ENCODE measurements at places on chromosomes 5 and 9.

DNA sequence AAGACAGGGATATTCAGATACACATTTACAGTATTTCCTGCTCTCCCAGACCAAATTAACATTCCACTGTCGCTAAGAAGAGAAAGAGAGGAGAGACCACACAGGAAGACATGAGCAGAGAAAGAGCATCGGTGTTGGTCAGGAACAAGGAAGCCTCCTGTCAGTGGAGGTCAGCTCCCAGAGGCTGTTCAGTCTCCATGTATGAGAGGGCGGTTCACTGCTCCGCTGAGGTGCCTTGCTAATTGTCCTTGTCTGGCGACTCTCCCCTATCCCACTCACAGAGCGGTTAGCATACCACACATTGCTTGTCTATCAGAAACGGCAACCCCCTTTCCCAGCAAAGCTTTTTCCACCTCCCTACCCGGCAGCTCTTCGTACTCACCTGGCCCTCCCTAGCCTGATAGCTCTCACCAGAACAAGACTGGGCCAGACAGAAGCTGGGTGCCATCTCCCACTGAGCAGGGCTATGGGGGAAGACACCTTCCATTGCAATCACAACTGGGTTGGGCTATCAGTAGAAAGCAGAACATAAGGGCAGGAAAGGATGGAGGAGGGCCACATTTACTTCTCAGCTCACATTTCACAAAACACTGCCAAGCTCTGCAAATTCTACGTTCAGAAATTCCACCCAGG lies 58.6 kb upstream of the LMNB1 start:
- DNase-seq: no peak

DNA sequence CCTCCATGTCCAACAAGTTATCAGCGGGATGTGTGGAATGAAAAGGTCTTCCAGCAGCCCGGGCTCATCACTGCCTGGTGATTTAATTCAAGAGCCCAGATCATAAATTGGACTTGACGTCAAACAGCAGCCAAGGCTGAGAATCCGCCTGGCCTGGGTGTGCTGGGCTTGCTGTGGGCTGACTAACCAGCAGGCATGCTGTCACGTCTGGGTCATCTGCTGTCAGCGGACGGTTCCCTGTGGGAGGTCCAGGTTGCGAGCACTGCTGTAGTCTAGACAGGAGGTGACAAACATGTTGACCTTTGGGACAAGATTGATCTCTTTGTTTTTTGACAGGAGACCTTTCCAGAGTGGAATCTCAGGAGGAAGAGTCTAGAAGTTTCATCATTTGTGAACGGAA lies 289.7 kb downstream of the OSTF1 start:
- DNase-seq: no peak

DNA sequence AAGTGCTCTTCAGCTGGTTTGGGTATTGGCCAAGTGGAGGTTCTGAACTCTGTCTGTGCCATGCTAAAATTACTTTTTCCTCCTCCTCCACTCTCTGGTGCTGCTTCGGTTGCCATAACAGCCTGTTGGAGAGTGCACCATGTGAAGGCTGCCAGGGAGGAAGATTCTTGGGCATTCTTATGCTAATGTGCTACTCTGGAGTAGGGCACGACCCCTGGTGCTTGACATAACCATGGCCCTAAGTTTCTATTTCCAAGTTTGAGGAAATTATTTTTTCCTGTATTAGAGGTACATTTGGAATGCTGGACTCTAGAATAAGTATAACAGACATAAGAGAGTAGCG lies 111.6 kb downstream of the ARHGAP26 start:
- DNase-seq: no peak

GRCh38 chr9:122456123-122456522 lies 21.6 kb downstream of the OR1J1 start:
- no peak for DNase-seq

DNA sequence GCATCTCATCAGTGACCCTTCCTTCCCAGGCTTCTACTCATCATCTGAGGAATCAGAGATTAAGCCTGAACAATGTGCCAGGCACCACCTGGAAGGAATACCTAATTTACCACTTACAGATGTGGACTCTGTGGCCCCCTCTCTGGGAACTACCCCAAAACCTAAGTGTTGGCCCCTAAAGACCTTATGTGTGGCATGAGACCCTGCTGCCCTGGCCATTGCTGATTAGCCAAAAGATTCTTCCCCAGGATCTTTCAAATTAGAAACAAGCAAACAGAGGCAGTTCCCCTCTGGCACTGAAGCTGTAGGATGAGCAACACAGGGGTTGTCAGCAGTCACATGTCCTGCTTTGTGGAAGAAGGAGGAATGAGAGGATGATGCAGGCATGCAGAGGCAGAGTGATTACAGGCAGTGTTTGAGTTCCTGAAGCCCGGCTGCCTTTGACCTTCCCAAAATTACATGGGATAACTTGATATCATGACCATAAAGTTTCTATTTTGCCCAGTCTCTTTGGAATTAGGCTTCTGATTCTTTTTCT lies 10.6 kb downstream of the SPINK4 start:
- no peak for DNase-seq

DNA sequence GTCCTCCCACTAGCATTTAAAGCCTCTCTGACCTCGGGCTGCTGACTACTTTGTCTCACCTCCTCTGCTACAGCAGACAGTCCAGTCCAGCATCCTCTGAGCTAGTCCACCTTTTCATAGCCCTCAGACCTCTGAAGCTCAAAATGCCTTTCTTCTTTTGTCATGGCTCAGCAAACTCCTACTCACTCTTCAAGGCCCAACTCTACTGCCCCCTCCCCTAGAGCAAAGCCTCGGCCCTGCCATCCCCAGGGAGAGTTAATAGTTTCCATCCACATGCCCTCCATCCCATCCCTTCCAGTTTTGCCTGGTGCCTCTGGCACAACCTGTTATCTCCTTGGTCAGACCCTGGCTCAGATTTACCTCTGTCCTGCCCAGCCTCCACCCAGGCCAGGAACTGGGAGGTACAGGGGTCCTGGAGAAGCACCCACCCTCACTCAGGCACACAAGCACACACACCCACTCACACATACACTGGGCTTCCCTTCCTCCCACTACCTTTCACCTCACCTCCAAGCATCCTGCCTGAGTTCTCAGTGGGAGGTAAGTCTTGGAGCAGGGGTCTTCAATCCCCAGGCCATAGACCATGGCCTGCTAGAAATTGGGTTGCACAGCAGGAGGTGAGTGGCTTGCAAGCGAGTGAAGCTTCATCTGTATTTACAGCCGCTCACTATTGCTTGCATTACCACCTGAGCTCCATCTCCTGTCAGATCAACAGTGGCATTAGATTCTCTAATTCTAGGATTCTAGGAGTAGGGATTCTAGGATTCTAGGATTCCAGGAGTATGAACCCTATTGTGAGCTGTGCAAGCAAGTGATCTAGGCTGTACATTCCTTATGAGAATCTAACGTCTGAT lies 18.1 kb downstream of the PDLIM4 start:
- DNase-seq: no peak

- DNase-seq: no peak
Measured at GRCh38 chr5:89081360-89081759, 198.4 kb upstream of the MEF2C start.

DNA sequence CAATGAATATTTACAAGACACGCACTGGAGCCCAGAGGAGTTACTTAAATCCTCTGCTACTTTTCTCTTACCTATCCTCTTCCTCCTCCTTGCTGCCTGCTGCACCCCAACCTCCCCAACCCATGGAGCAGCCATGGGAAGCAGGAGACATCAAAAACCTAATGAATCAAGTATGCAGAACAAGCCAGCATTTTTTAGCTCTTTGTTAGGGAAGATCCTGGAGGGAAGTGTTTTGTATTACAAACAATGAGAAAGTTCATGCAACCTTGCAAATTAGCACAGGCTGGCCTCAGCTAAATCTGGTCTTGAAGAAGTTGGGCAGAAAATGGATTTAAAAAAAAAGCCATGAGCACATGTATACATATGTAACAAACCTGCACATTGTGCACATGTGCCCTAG lies 498.8 kb downstream of the KIF4B start:
- DNase-seq: no peak

GRCh38 chr5:63553073-63553472 lies 409.2 kb downstream of the HTR1A start:
- no peak for DNase-seq

GRCh38 chr5:10329820-10330481 lies 22.2 kb upstream of the CMBL start:
- DNase-seq: peak; percentile 53

DNA sequence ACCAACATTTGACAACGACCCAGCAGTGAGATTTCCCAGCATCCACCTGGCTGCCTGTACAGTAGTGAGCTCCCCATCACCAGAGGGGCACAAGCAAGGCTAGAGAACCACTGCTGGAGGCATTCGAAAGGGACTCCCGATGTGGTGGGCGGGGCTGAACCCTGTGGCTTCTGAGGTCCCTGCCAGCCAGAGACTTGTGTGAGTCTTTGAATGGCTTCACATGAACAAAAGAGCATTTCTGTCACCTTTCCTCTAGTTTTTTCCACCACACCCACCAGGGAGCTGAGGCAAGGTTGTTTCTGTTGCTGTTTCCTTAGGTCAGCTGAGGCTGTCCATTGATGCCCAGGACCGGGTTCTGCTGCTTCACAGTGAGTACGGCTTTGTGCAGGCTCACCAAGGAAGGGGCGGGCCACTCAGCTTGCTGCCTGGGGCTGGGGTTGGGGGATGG lies 15.7 kb downstream of the RGS3 start:
- no peak for DNase-seq

DNA sequence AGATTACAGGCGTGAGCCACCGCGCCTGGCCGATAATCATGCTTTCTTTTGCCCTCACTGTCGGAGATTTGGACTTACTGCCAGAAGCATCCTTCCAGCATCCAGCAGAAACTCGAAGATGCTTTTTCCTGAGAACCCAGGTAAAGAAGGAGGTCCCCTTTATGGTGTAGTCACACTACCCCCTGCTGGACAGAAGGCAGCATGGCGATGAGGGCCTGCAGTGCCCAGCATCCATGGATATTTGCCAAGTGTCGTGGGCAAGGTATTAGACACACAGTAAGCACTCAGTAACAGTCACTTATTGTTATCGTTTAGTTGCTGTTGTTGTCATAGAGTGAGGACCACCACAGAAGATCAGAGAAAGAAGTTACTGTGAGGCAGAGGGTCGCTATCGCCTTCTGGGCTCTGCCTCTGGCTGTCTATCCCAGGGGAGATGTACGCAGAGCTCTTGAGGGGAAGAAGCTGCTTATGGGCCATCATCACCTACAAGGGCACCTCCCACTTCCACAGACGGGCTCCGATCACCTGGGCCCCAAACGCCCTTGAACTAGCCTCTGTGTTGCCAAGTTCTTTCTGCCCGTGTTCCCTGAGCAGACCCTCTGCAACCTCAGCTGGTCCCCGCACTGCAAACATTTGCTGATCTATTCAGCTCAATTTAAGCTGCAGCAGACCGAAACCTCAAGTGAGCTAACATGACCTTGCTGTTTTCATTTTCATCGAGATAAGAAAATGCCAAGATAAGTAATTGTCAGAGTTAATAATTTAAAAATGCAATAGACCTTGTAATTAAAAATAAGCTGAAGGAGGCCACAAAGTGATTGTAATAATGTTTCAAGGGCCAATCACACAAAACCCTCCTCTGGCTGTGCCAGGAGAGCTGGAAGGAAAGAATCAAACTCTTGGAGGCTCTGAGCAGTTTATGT lies 23.9 kb downstream of the C5orf15 start:
- no peak for DNase-seq

DNA sequence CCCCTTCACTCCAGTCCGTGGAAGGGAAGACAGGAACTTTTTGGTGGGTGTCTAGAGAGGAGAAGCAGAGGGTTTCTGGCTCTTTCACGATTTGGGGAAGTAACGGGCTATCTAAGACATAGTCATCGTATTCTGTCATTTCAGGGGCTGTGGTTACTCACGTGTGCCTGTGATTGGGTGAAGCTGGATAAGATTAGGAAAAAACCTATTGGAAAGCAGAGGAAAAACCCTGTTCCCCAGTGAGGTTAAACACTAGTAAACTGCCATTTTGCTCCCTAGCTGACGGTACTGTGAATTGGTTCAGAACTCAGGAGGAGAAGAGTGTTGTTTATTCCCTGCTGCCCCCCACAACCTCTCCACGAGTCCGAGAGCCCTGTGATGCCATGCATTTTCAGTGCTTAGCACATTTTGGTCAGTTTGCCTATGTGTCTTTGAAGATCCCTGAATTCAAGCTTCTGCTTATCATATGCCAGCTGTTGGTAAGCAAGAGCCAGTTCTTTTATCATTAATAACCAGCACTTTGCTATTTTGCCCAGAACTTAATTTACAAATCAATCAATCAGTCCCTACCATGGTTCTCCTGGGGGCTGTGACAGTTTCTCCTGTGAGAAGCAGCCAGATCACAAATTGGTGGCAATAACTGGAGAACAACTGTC lies 45.1 kb upstream of the ROR2 start:
- DNase-seq: no peak

- DNase-seq: no peak
Measured at GRCh38 chr5:136722581-136722980, 357.2 kb upstream of the TRPC7 start.

DNA sequence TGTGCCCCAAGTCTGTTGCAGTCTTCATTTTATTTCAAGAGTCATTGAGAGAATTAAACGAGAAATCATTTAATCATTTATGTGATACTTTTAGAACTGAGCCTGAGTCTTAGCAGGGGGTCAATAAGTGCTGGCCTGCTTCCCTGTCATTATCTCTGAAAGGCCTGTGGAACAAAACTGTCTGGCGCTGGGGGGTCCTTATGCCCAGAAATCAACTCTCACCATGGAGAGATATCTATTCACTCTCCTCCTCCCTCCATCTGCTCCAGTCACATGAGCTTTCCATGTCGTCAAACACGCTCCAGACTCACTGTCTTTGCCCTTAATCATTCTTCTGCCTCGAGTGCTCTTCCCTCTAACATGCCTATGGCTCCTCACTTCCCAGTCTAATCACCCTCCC lies 136.8 kb downstream of the ESM1 start:
- DNase-seq: no peak

GRCh38 chr9:34647651-34648050 lies 1.2 kb downstream of the GALT start:
- DNase-seq: no peak

DNA sequence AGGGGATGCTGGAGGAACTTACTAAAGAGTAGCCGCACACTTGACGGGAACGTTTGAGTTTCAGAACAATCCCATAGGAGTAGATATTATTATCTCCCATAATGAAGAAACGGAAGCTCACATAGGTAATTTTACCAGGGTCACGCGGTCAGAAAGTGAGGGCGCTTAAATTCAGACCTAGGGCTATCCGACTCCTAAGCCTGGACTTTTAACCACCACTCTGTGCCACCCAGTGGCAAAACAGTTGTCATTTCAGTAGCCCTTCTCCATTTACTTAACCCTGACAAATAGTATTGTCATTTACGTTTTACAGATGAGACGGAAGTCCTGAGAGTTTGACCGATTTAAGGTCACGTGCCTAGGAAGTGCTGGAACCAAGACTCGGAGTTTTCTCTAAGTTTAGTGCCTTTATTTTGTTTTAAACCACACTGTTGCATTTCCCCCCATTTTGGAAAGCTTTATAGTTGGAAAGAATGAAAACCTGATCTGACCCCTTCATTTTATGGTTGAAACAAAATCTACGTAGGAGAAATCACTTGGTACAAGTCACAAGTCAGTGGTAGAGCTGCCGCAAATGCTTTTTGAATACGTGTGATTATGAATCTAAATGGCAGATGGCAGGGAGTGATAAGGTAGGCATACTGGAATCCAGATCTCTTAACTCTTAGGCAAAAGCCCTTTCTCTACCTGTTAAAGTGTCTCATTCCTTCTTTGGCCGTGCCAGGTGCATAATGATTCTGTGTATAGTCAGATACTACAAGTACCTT lies 650 bp downstream of the MRRF start:
- DNase-seq: no peak
